ENCODE measurements at places on chromosomes 4 and X. TPM values are rescaled to one million over a fixed set of nuclear protein-coding genes. Genes with fewer than 3 reads are reported as not detected.

GRCh38 chr4:57448901-57449300, 338.7 kb upstream of the IGFBP7 start:
- no peak overlapping the region for H3K27ac ChIP-seq
- no peaks in the 10 kb centered on the region for H3K27me3 ChIP-seq
- DNase-seq, result no peak
- H3K36me3 ChIP-seq, result no peaks in the 10 kb centered on the region
- no peaks in the 10 kb centered on the region for H3K4me1 ChIP-seq

GRCh38 chr4:77072195-77072753, 3.5 kb downstream of the CCNI start:
- peaks cover 14% of the 10 kb centered on the region for H3K4me1 ChIP-seq
- no peaks in the 10 kb centered on the region for H3K27me3 ChIP-seq
- peak overlapping the region; percentile 99 for H3K27ac ChIP-seq
- H3K36me3 ChIP-seq, result no peaks in the 10 kb centered on the region

DNA sequence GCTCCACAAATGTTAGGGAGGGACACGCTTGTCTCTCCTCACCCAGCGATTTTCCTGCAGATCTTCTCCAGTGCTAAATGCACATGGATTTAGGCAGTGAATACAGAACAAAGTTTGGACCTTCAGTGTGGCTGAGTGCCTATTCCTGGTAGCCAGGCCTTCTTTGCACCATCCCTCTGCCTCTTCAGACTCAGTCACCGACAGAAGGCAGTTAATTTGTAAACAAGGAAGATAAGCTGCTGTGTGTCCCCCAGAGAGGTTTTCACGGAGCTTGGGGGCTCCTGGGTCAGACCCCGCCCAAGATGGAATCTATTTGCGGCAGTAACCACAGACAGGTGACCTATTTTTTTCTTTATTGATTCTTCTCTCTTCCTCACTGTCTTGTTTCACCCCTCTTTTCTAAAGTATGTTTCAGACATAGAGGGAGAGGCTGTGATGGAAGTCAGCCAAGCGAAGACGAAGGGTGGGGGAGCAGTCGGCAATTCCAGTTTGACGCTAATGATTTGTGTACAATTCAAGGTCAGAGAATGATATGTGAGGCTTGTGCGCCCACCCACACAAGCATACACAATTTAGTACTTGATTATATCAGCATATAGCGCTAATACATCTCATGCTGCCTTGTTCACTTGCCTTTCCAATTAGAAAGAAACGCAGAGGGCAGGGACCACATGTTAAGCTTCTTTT, 200.8 kb downstream of the MGST2 start:
- no peaks in the 10 kb centered on the region for H3K4me1 ChIP-seq
- no peaks in the 10 kb centered on the region for H3K27me3 ChIP-seq
- H3K36me3 ChIP-seq, result no peaks in the 10 kb centered on the region
- no peak for DNase-seq

JCHAIN gene
- total RNA-seq, result 0.44 TPM

DNA sequence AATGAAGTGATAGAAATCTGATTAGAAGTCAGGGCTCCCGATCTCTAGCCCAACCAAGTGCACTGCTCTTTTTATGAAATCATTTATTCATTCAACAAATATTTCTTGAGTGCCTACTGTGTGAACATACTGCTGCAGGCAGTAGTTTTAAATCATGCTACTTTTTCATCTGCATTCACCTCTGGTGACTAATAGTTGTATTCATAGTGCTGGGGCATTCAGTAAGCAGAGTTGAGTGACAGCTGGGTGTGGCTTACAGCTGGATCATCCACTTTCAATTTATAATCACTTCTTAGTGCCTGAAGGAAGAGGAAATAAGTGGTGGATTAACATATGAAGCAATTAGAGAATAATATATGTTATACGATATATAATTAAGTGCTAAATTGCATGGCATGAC, 94.1 kb upstream of the HPRT1 start:
- no peak overlapping the region for H3K27ac ChIP-seq
- H3K4me1 ChIP-seq, result no peaks in the 10 kb centered on the region
- no peaks in the 10 kb centered on the region for H3K36me3 ChIP-seq
- no peak for DNase-seq

GRCh38 chr4:181323061-181323460, 920.1 kb upstream of the TENM3 start:
- no peaks in the 10 kb centered on the region for H3K36me3 ChIP-seq
- H3K27ac ChIP-seq, result no peak overlapping the region
- no peak for DNase-seq
- H3K27me3 ChIP-seq, result no peaks in the 10 kb centered on the region

NXF3 gene
- total RNA-seq, result not detected
